Right hindlimb (tissue), 1 donor: ENCODE measurements at places on chromosomes 16 and 17.

DNA sequence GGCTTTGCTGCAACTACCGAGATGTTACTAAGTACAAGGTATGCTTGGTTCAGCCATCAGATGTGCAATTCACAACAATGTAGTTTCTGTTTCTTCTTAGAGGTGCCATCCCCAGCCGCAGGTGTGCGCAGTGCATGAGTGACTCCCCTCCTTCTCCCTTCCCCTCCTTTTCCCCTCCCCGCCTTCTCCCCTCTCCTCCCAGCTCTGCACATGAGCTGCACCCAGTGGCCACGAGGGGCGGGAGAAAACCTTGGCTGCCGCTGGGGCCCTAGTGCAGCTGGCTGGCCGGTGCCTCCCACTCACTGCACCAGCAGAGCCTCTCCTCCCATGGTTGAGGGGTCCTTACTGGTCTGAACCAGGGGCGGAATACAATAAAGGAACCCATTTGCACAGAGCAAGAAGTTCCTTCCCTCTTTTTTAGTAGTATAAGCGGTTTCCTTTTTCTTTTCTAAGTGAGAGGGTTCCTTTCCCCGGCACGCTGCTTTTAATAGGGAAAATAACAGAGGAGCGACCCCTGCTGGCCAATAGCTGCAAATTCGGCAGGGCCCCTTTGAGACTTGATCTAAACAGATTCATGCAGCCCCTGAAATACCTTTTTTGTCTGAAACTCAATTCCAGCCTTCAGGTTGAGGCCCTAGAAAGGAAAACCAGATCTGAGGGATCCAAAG is 7.8 kb upstream of the CCL15 start:
- no peak for DNase-seq

DNA sequence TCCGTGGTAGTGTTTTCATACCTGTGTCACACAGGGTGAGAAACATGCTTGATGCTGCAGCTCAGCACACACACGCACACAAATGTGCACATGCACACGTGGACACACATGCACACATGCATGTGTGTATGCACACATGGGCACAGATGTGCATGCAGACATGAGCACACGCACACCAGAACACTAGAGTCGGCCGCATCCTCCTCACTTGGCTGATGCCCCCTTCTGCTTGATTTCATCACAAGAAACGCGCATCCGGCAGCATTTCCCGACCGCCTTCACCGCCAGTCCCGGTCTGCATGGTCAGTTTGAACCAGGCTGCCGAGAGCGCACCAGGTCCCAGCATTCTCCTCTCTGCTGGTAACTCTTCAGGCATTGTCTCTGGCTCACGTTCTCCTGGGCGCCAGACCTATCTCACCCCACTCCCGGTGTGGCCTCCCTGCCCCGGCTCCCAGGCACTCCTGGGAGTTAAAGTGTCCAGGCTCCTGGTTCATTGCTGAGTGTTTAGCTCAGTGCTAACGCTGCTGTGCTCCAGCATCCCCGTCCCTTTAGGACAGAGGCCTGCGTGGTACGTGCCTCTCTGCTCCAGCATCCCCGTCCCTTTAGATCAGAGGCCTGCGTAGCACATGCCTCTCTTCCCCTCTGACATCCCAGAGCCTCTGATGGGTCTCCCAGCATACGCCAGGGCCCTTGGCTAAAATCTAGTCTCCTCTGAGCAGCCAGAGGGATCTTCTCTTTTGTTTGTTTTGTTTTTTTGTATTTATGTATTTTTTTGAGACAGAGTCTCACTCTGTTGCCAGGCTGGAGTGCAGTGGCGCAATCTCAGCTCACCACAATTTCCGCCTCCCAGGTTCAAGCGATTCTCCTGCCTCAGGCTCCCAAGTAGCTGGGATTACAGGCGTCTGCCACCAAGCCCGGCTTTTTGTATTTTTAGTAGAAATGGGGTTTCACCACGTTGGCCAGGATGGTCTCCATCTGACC is 16.0 kb downstream of the BAIAP2 start:
- DNase-seq: no peak

DNA sequence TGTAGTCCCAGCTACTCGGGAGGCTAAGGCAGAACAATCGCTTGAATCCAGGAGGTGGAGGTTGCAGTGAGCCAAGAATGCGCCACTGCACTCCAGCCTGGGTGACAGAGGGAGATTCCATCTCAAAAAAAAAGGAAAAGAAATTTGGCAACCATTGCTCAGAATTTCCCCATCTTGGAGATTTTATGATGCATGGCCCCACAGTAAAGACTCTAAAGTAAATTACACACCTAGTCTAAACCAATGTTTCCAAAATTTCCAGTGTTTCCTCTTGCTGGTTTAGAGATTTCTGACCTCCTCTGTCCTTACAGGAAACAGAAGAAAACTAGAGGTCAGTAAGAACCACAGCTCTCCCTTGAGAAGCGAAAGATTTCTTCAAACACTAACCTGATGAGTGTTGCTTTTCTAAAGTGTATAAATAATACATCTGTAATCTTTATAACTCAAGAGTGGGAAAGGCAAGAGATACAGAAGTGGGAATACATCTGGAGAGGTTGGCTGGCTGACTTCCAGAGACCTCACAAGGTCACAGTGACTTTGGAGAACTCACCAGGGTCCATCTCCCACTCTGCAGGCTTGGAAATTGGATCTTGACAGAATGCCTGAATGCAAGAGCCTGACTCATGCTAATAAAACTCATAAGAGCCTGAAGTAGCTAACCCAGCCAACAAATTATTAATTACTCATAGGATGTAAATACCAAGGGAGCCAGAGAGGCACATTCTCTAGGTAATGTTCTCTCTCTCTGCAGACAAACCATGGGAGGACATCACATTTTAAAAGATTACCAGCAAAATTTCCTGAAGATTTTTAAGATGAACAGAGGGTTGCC is 8.8 kb downstream of the ADAT1 start:
- DNase-seq: no peak

DNA sequence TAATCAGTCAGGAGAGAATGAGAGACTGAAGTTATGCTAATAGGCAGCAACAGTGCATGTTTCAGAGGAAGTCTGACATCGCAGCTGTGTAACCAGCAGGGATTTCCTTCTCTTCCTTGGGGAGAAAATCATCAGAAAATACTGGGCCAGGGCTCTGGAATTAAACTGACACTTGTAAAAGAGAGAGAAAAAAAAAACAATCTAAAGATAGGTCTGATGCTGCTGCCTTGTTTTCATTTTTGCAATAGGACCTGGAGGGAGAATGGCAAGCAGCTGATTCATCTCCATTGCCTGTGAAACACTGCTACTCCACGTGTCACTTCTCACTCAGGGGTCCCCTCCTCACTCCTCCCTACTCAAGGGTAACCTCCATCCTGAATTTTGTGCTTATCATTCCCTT is 17.7 kb upstream of the CORO6 start:
- DNase-seq: no peak

- no peak for DNase-seq
Measured at GRCh38 chr17:67156269-67157199, 88.5 kb downstream of the HELZ start.

DNA sequence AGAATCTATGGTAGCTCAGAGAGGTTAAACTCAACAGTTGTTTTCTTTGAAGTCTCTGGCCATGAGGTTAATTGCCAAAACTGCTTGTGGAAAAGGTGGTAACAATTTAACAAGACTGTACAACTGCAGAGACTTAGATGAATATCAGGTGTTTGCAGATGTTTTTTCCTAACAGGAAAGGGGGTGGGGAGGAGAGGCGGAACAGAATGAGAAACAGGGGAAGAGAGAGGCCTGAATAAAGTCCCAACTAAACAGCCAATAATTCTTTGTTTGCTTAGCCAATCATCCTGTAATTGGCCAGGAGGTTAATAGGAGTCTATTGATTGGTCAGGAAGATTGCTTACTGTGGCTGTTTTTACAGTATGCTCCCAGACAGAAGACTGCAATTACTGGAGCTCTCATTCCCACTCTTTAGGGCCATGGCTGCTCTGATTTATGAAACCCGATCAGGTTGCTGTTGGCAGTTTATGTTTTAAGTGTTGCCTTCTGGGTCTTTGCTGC is 249.7 kb upstream of the TBX2 start:
- no peak for DNase-seq

DNA sequence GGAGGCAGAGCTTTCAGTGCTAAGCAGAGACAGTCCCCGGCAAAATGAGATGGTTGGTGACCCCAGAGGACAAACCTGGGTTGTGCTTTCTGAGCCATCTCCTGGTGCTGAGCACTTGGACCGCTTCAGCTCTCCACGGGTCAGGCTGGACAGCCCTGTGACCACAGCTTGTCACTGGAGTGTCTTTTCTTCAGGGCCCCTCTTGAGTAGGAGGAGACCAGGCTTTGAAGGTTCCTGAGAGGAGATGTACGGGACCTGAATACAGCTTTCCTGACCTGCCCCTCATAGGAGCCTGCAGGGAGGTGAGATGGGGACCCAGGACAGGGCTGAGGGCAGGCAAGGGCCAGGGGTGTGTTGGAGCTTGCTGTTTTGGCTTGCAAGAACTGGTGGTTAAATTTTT is 17.8 kb upstream of the ADGRG1 start:
- DNase-seq: peak; percentile 6

DNA sequence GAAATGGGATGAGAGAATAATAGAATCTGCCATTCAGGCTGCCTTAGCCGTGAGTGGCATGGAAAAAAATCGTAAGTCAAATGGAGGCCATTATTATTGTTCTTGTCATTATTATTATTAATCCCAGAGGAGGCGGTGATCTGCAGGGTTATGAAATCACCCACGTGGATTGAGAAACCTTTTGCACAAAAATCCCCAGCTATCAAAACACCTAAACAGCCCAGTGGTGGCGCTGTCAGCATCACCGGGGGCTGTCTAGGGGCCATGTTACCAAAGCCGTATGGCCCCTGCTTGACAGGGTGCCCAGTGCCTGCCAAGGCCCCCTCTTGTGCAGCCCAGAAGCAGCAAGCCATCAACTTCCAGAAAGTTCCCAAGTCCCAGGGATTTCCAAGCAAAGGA is 25.2 kb downstream of the CNGB1 start:
- no peak for DNase-seq

GRCh38 chr17:47663912-47664623 is 14.3 kb downstream of the KPNB1 start:
- peak; percentile 40 for DNase-seq

DNA sequence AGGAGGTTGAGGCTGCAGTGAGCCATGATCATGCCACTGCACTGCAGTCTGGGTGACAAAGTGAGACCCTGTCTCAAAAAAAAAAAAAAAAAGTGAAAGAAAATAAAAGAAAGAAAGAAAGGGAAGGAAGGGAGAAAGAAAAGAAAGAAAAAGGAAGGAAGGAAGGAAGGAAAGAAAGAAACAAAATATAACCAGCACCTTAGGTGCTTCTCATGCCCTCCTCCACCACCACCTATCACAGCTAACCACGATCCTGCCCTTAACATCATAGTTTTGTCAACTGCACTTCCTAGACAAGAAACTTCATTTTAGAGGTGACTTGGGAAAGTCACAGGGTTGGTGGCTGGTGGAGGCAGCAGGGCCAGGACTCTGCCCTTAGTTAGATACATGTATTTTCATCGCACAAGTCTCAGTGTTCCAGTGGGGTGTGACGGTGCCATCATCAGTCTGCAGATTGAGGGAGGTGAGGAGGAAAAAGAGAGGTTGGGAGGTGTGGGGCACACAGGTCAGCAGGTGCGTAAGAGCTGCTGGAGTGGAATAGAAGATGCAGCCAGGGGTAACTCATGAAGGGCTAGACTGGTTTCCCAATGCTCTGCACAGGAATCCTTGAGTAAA is 10.0 kb downstream of the SUPT4H1 start:
- no peak for DNase-seq

DNA sequence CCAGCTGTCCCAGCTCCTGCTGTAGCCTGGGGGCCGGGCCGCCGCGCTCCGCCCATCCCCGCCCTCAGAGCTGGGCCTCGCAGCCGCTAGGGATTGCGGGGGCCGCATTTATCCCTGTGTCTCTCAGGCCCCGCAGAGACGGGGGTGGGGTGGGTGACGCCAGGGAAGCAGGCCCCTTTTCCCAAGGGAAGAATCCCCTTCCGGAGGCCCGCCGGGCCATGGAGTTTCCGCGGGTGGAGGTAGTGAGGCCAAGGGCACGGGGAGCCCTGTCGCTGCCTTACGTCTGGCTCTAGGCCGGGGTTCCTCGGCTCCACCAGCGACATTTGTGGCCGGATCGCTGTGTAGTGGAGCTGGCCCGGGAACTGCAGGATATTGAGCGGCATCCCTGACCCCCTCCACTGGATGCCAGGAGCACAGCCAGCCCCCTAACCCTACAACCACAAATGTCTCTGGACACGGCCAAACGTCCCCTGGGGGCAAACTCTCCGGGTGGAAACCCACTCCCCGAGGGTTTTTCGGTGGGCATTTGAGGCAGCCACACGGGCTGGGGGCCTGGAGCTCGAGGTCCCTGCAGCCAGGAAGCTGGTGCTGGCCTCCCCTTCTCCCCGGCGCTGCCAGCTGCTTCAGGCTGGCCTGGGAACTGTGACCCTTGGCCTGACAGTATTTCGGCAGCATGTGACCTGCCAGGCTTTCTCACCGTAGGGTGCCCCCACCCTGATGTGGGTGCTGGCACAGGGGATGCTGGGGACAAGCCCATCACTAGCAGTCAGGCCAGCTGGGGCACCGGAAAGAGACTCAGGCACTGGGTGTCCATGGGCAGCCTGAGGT is 12.0 kb upstream of the CD300A start:
- no peak for DNase-seq

GRCh38 chr16:11273721-11274324 is 394 bp upstream of the PRM3 start:
- DNase-seq: no peak

- no peak for DNase-seq
Measured at GRCh38 chr16:1575578-1575977, 36.3 kb downstream of the IFT140 start.

GRCh38 chr17:37702598-37702997 is 42.3 kb downstream of the HNF1B start:
- DNase-seq: no peak

DNA sequence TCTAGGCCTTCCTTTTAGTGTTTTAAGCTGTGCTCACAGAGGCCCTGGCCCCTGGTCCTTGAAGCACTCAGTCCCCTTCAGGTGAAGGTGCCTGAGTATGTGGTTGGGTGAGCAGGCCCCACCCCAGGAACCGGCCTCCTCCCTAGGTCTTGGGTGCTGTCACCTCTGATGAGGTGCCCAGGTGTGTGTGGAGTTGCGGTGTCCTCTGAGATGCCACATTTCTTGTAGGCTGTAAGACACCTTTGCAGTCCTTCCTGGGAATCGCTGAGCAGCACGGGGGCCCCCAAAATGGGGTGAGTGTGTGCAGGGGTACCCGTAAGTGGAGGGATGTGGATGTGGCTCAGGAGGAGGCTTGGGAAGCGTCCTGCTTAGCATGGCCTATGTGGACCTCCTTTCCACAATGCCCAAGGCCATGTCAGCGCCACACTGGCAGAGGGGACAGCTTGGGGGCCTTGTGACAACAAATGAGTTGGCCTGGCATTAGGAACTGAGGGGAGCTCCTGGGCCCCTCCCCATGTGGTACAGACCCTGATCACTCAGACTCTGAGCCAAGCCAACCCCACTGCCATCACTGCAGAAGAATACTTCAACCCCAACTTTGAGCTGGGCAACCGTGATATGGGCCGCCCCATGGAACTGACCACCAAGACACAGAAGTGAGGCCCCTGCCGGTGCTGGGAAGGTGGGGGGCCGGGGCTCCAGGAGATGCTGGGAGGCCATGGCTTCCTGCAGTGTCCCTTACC is 11.2 kb downstream of the CORO6 start:
- no peak for DNase-seq

- no peak for DNase-seq
Measured at GRCh38 chr17:28907709-28908475, 5.0 kb upstream of the DHRS13 start.
